Activated T-cell treated with anti-CD3 and anti-CD28 coated beads, Interleukin-2, amount 50 U/mL, for 1 hour (primary cell): ENCODE measurements at places on chromosomes 2 and 18.

GRCh38 chr2:121866789-121867188 lies 111.3 kb downstream of the TSN start:
- no peak for DNase-seq

DNA sequence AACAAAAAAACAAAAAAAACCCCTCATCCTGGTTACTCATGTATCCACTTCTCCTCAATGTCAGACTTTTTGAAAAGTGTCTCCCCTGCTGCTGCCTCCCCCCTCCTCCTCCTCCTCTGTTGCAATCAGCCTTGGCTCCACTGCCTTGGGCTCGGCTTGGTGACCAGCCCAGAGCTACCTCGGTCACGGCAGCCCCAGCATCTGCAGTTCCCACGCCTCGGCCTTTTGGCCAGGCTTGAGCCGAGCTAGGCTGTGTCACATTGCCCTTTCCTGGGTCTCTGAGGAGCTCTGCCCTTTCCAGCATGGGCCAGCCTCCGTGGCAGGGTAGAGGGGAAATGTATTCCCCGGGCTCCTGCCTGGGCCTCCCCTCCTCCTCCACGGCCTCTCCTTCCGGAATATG lies 22.7 kb upstream of the INHBB start:
- no peak for DNase-seq

DNA sequence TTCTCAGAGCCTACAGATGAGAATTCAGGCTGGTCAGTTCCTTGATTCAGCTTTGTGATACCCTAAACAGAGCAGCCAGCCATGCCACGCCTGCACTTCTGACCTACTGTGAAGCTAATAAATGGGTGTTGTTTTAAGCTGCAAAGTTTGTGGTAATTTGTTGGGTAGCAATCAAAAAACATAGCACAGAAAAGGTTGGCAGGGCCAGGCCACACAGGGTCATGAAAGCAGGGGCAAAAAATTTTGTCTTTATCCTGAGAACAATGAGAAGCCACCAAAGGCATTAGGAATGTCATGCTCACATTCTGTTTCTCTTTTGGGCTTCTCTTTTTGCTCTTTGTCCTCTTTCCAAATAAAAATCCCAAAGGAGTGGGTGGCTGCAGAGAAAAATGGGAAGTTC lies 385.9 kb downstream of the TXNL1 start:
- no peak for DNase-seq

- DNase-seq = no peak
Observed at GRCh38 chr2:183996825-183997793, 601.2 kb upstream of the ZNF804A start.

DNA sequence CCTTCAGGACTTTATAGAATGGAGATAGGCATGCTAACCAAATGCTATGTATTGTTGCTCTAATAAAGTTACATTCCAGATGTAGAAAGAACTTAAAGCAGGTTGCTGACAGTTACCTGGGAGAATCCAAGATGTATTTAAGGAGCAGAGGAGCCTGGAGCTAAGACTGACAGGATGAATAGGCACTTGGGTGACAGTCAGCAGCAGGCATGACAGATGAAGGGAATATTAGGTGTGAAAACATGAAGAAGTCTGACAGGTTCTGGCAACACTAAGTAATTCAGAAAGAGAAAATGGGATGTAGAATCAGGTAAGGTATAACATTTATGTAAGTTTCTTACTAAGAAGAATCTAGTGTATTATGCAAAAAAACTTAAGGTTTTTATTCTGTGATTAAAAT lies 232.0 kb downstream of the DSC3 start:
- DNase-seq = no peak
